ENCODE measurements at places on chromosomes 4 and X.

GRCh38 chrX:37347420-37347819 lies 1.7 kb upstream of the PRRG1 start:
- no peak for DNase-seq

DNA sequence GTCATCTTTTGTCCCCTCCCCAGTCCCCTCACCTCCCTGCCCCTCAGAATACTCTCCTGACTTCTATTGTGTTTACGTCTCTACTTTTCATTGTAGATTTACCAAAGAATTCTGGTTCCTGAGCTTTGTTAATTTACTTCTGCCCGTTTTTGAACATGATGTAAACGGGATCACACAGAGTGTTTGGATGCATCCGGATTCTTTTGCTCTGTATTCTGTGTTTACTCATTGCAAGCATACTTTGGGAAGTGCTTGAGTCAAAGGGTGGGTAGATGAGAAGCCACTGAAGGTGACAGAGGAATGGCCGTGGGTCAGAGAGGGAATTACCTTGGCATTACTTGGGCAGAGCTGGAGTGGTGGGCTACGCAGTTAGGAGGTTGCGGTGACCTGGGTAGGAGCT lies 18.0 kb downstream of the CLCN4 start:
- DNase-seq, result no peak

DNA sequence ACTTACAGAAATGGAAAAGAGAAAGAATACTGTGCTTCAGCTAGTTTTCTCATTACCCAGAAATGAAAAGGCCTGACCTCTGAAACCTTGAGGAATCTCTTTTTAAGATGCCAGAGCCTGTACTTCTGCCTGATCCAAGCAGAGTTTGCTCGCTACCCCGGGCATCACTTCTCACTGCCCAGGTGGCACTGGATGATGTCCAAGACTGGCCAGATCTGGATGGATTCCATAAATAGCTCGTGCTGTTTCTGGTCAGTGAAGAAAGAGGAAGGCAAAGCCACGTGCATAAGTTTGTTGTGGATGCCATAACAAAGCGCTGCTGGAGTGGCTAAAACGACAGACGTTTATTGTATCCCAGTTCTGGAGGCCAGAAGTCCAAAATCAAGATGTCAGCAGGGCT lies 133.5 kb downstream of the TBL1X start:
- DNase-seq, result no peak

DNA sequence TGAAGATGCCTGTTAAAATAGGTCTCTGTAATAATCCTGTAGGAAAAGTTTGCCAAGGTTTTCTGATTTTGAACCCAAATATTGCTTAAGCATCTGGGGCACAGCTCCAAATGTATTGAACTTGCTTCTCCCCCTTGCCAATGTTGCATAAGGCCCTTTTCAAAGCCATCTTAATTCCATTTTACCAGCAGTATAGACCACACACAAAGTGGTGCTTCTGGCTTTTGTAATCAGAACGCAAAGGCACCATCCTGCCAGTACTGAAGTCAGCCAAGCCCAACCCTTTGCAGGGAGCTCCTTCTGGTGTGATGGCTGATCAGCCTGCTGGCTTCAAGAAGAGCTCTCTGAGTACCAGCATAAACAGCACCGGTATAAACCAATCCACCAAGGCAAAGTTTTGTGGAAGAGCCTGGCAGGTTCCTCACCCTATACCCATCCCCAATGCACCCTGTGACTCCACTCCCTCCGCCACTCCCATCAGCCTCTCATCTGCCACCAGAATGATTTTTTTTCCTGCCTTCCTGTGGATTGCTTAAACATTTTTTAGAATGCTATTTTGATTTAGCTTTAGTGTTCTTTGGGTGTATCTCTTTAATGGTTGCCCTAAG lies 39.2 kb upstream of the USP9X start:
- DNase-seq, result no peak

DNA sequence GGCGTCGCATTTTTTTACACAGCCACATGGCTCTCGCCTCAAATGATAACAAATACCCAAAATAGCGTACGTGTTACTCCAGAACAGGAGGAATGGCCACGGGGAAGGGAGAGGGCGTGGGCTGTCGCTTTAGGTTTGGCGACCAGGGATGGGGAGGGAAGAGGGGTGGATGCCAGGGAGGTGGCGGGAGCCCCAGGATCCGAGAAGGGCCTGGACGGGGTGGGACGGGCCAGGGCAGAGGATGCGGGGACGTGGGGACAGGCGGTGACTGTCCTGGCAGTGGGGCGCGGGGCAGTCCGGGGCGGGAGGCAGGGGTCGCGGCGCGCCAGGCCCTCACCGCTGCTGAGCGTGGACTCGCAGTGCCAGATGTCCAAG lies 631 bp downstream of the TMEM47 start:
- DNase-seq, result peak; percentile 3

GRCh38 chr4:77617203-77617602 lies 11.6 kb downstream of the CXCL13 start:
- DNase-seq, result no peak

DNA sequence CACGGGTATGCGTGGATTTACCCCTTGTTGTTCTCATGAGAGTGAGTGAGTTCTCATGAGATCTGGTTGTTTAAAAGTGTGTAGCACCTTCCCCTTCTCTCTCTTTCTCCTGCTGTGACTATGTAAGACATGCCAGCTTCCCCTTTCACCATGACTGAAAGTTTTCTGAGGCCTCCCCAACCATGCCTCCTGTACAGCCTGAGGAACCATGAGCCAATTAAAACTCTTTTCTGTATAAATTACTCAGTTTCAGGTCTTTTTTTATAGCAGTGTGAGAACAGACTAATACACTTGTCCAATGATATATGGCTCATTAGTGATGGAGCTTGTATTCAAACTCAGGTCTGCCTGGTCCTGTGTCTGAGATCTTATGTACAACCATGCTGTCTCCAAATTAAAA lies 28.5 kb upstream of the RTL3 start:
- DNase-seq, result no peak

GRCh38 chr4:145279122-145279960 lies 99.0 kb upstream of the OTUD4 start:
- DNase-seq, result no peak

- DNase-seq, result no peak
Observed at GRCh38 chr4:114417214-114417613, 181.4 kb upstream of the UGT8 start.

DNA sequence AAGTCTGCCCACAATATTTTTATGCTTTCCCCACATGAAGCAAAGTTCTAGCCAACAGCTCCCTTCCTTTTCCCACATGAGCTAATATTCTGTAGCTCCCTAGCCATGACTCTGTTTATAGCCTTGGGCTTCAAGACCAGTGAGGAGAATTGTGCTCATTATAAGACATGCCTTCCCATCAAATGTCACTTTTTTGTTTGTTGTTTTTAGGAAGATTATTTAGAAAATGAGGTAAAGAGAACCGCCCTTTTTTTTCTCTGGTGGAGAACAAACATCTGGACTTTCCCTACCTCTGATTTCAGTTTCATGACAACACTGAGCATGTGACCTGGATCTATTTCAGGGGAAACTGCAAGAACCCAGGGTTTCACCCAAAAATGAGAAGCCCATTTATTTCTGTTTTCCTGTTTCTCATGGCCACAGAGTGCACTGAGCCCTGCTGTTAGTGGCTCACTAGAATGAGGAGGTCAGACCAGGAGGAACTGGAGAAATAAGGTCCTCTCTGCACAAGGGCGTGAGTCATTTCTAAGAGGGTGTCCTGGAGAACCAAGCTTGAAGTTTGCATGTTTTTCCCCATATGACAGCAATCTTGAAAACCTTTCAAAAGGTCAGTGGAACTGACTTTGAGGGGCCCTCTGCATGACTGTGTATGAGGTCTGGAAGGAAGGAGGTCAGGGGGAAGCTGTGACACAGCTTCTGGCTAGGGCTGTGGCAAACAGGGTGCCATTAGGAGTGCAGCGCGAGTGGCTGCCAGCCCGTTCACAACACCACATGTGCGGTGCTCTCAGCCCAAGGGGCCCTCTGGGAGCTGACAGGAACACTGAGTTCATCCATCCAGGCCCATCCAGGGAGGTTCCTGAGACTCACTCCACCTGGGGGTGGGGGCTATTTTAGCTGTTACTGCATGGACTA lies 55.2 kb downstream of the CHST7 start:
- peak; percentile 7 for DNase-seq

- no peak for DNase-seq
Observed at GRCh38 chr4:188282471-188283232, 143.4 kb downstream of the TRIML1 start.

DNA sequence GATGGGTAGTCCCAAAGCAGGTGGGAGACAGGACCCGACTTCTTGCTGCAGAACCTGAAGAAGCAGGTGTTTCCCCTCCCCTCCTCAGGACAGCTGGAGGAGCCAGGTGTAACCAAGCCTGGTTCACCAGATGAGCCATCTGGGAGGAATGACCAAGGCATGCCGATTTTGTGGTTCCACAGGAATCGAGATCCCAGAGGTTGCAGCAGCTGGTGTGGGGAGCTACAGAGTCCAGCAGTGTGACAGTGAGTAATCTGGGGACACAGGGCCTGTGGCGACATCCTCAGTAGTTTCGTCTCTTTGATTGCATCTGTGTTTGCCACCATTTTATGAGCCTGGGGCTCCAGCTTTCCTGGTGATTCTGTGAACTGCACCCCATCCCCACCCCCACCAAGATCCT lies 2.6 kb upstream of the NDP start:
- DNase-seq, result no peak

DNA sequence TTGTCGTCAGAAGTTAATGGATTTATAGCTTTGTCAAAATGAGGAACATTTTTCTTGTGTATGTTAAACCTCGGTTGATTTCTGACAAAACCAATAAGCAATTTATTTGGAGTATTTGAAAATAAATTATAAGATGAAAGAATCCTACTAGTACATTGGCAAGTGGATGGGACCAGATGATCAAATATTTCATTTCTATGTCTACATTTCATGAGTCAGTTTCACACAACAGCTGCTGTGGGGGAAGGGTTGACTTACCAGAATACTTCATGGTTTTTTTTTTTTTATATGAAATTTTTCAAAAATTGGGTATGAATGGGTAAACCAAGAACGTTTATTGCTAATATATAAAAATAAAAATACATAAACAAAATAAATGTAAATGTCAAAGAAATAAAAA lies 39.4 kb downstream of the RAPGEF2 start:
- DNase-seq, result no peak

GRCh38 chrX:113770806-113771205 lies 813.1 kb upstream of the HTR2C start:
- no peak for DNase-seq

All from C1 segment of cervical spinal cord (tissue), 14 donors.